H1 (cell line): ENCODE measurements at places on chromosomes 7 and 10. TPM values are rescaled to one million over a fixed set of nuclear protein-coding genes. Genes with fewer than 3 reads are reported as not detected.

Gene CTTNBP2
- total RNA-seq: 30.9 and 35.1 TPM in 2 replicates

Gene TACC2
- 46.6 and 48.5 TPM in 2 replicates for total RNA-seq

Gene UCN3
- total RNA-seq: not detected in 2 replicates

DNA sequence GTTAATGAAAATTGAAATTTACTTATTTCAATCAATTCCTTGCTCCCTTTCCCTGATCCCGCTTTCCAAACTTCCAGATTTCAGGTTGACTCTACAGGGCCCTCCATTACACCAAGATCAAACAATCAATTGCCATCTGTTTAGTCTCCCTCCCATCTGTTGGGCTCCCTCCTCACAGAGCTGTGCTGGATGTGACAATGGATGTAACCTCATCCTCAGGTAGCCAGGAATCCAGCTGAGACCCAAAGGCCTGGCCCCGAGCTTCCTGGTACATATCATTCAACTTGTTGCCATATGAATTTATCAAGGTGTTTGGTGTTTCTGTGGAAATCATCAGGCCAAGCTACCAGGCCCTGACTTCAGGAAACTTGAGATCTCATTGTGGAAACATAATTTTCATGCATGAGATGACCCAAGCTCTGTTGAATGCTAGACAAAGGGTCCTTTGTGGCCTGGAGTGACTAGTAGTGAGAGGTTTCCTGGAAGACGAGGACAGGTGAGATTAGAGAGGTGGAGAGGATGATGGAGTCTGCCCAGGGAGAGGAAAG is 148.6 kb upstream of the PDE1C start:
- no peaks in the 10 kb centered on the region for H3K4me1 ChIP-seq
- no peaks in the 10 kb centered on the region for H3K36me3 ChIP-seq
- no peak overlapping the region for H3K27ac ChIP-seq
- H3K4me3 ChIP-seq: no peak overlapping the region
- H3K27me3 ChIP-seq: no peaks in the 10 kb centered on the region

DNA sequence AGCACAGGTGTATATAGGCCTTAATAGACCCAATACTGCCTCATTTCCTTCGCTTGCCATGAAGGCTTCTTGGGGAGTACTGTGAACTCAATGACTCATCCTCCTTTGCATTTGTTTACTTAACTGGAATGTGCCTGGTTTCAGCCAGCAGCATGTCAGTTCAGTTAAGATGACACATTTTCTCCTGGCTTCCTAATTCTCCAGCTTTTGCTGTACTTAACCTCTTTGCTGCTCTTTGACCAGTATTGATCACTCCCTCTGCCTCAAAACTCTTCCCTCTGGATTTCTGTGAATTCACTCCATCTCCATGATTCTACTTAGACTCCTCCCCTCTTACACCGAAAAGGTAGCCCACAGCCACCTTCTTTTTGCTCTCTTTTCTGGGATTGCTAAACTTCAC is 135.7 kb downstream of the MAGI2 start:
- H3K4me1 ChIP-seq: peaks cover 3% of the 10 kb centered on the region
- no peak overlapping the region for H3K27ac ChIP-seq
- no peaks in the 10 kb centered on the region for H3K36me3 ChIP-seq
